ENCODE measurements at places on chromosomes 2 and 18. TPM values are rescaled to one million over a fixed set of nuclear protein-coding genes. Genes with fewer than 3 reads are reported as not detected.

Gene OSR1
- total RNA-seq = 17.7 TPM

Gene DYSF
- total RNA-seq = not detected

Gene ARHGAP15
- not detected for total RNA-seq

Gene MTCL1
- total RNA-seq = 56.0 TPM

Gene CYP27C1
- total RNA-seq = not detected

Gene SLC14A1
- 31.0 TPM for total RNA-seq

Gene COBLL1
- 5.1 TPM for total RNA-seq

Gene AMER3
- total RNA-seq = not detected

Gene ANKMY1
- 7.4 TPM for total RNA-seq

Gene CDH2
- 2.0 TPM for total RNA-seq

Gene SERPINB10
- total RNA-seq = not detected

Gene KANSL1L
- total RNA-seq = 21.8 TPM

Gene MDH1
- 159 TPM for total RNA-seq

Gene FZD7
- total RNA-seq = 39.1 TPM

Gene ABCB11
- not detected for total RNA-seq

Gene SH3RF3
- total RNA-seq = 10.1 TPM

Data from fibroblast of lung (primary cell).